ENCODE measurements at places on chromosomes 13 and 19.
A peak's percentile ranks its signal among the peaks of the same experiment; 100 is the strongest.

DNA sequence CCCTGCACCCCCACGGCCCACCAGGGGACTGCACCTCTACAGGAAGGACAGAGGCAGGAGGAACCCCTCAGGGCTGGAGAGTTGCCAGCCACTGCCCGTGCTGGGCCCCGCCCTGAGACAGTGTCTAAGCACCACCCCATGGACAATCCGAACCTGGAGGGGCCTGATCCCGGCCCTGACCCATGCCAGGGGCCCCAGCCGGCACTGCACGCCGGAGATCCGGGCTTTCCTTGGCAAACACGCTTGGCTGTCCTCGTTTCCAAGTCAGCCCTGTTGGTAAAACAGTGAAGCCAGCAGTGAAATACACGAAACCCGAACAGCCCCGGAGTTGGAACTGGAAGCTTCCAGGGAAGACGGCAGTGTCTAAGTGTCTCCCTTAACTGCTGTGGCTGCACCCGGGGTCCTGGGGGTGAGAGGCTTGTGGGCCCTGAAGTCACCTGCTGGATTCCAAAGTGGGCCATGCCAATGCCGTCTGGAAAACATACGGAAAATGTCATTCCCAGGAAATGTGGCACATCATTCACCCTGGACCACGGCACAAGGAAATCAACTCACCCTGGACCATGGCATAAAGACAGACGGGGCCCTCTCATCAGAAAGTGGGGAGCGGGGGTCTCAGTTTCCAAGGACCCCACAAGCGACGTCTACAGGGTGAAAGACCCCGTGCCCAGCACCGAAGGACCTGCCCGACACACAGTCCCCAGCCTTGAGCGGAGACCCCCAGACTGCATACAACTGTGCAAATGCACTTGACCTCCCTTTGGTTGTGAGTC lies 30.9 kb downstream of the RASA3 start:
- DNase-seq, result no peak

GRCh38 chr13:33483471-33483870 lies 197.9 kb upstream of the STARD13 start:
- peak; percentile 34 for DNase-seq

- DNase-seq, result no peak
These were observed at the start of gene PKN1 for GRCh38 chr19:14432791-14433553. Gene PKN1, plus strand, starts transcription at chr19:14433306. Its CDS starts 216 bp downstream, at chr19:14433522.

GRCh38 chr19:40214936-40215335 lies 3.2 kb downstream of the TTC9B start:
- no peak for DNase-seq

DNA sequence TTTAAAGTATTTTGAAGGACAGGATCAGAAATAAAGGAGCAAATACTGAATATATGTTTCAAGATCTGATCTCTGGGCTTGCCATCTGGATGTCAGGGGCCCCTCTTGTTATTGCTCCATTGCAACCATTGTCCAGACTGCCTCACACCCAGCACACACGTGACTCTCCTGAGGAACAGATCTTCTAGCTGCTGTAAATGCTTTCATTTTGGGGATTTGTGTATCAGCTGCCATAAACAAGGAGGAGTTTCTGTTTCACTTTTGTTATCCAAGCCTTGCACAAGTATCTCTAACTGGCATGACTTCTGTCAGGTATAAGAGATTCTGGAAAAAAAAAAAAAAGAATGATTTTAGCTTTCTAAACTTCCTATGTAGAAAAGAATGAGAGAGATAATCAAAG lies 1624.1 kb upstream of the PRR20A start:
- DNase-seq, result no peak

DNA sequence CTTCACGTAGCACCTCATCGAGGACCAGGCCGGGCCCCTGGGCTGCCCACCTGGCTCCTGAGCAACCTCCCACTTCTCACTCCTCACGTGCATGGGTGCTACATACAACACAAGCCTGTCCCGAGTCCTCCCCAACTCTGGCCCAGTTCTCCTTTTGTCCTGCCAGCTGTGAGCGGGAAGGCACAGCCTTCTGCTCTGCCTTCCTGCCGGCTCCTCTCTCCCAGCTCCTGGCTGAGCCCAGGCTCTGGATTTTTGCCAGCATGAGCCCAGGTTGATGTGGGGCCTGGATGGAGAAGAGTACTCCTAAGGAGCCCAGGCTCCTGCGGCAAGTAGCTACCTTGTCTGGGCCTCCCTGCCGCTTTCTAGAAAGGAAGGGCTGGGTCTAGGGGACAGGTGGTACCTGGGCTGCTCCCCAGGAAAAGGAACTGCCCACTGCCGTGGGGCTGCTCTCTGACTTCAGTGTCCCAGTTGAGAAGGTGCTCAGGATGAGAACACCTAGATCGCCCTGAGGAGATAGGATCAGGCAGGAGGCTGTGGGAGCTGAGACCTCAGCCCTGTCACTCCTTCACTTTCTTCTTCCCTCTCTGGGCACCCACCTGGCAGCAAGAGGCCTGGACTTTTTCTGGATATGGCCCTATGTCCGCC lies 23.6 kb downstream of the LYL1 start:
- no peak for DNase-seq
